ENCODE measurements at places on chromosomes 3 and 15. TPM values are rescaled to one million over a fixed set of nuclear protein-coding genes. Genes with fewer than 3 reads are reported as not detected.

GCSAM gene
- not detected for total RNA-seq

DNA sequence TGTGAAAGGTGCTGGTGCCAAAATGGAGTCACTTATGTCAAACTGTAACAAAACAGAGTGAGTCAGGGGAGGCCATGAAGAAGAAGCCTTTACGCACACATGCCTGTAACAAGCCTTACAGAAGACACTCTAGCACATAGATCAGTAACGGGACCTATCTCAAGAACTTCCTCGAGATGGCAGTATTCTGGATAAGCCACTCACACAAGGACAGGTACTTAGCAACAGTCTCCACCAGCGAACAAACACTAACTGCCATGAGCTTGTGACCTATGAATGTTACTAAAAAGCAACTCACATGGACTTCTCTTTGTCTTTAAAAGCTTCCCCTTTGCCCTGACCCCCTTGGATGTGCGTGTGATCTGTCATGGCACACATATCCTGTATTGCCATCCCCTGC, 235.1 kb downstream of the CD47 start:
- DNase-seq: no peak

DNA sequence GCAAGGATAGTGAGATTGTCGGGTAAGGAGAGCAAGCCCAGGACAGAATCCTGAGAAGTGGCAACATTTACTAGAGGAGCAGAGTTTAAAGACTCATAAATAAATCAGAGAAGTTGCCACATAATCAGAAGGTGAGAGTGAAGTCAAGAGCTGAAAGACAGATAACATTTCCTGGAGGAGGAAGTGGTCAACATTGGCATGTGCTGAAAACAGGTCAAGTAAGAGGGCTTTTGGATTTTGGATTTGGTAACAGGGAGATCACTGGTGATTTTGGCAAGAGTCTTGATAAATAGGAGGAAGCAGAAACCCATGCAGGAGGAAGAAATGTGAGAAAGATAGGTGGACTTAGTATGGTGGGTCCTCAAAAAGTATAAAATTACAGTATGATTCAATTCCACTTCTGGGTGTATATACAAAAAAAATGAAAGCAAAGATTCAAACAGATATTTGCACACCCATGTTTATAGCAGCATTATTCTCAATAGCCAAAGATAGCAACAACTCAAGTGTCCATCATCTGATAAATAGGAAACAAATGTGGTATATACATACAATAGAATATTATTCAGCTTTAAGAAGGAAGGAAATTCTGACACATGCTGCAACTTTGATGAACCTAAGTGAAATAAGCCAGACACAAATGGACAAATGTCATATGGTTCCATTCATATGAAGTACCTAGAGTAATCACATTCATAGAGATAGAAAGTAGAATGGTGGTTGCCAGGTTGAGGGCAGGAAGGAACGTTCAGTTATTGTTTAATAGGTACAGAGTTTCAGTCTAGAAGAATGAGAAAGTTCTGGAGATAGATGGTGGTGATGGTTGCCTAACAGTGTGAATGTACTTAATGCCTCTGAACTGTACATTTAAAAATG, 27.3 kb upstream of the MBNL1 start:
- DNase-seq: no peak

GRCh38 chr3:15726043-15726442, 71.7 kb downstream of the ANKRD28 start:
- DNase-seq: no peak

DNA sequence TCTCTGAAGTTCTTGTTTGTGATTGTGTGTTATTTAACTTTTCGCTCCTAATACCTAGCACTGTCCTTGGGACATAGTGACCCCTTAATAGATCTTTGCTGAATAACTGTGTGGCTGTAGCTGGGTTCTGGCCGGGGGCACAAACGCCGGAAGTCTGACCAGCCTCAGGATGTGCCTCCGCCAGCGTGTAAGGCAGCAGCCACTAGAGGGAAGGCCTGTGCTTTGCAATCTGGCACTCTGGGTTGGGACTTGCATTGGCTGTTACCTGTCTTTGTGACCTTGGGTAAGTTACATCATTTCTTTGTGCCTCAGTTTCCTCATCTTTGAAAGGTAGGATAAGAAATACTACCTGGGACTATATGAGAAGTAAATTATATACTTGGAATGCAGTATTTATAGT, 158.7 kb downstream of the GHSR start:
- no peak for DNase-seq
